RPMI7951 (cell line): ENCODE measurements at places on chromosomes 13 and 19. TPM values are rescaled to one million over a fixed set of nuclear protein-coding genes. Genes with fewer than 3 reads are reported as not detected.
A peak's percentile ranks its signal among the peaks of the same experiment; 100 is the strongest.

Gene CAPN12
- not detected in 2 replicates for total RNA-seq

Gene ZNF260
- 22.6 and 49.5 TPM in 2 replicates for total RNA-seq

Gene GAPDHS
- 0.20 TPM in 1 of 2 replicates, not detected in the other for total RNA-seq

DNA sequence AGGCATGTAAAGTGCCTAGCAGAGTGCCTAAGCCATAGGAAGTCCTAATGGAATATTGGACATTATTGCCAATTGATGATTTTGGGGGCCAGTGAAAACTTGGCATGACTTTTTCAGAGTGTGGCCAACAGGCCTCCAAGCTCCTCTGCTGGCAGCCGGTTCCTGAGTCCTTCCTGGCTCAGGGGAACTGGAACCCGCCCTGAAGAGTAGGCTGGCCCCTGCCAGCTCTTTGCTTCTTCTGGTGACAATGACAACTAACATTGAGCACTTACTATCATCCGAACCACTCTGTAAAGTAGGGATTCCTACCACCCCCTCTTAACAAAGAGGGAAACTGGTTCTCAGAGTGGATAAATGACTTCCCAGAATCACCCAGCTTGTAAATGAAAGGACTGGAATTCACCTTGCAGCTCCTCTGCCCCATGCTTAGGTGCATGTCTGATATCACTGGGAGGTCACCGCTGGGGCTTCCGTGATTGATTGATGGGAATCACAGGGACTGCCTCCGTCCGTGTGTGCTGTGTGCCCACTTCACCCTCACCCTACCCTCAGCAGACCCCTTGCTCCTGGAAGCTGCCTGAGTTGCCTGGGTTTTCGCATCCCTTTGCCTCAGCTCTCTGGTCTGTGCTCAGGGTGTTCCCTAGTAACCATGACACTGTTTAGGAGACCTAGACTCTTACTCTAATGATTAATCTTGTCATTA, 50.6 kb downstream of the TNFRSF19 start:
- no peak for DNase-seq

- DNase-seq, result no peak
Observed at GRCh38 chr13:113077566-113077952, 28.0 kb upstream of the F7 start.

- no peak for DNase-seq
Observed at GRCh38 chr13:44368599-44369368, 4.8 kb upstream of the SERP2 start.

DNA sequence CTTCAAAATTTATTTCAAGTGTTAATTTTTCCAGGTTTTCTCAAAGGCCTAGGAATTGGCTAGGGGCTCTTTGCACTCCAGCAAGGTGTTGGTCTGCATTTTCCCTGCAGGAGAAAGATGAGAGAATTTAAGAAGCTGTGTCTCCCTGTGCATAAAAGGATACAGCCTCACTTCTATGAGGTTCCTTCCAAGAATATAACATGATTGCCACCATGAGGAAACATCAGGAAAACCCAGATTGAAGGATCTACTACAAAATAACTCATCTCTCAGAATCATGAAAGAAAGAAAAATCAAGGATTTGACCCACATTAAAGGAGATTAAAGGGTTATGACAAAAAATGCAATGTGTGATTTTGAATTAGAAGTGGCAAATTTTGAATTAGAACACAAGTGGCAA, 69.9 kb downstream of the RUBCNL start:
- no peak for DNase-seq

DNA sequence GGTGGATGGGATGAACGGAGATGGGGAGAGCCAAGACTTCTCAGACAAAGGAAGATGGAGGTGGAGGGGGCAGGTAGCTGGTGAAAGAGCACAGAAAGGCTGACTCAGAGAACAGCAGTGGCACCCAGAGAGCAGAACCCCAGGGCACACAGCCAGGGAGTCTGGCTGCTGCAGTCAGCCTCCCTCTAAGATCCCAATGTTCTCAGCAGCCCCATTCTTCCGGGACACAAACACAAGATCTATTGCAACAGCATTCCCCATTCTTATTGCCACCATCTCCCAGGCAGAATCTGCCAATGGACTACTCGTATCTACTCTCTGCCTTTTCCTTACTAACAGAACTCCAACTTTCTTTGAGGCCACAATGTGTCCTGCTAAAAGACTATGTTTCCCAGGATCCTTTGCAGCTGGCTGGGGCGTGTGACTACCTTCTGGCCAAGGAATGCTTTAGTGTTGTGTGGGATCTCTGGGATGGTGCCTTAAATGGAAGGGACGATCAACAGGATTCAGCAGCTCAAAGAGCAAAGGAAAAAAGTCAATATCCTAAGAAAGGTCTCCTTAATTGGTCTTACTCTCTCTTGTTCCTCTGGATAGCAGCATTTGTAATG, 7.5 kb downstream of the THAP8 start:
- no peak for DNase-seq

DNA sequence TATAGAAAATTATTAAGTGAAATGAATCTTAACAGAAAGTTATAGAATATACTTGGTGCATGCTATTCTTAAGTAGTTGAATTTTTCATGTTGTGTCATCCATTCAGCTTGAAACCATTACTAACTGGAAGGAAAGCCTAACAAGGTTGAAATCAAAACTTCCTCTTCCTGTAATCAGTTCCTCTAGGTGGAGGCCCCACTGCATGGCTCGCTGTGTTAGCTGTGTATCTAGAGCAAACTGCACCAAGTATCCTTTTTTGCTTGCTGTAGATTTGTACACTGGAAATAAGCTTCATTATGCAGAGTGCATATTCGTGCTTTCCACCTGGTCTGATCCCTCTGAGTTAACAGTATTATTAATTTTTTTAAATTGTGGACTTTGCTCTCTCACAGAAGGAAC, 1146.1 kb downstream of the EFNB2 start:
- no peak for DNase-seq

GRCh38 chr19:33472691-33473652, 48.6 kb downstream of the PEPD start:
- DNase-seq, result peak; percentile 94

- no peak for DNase-seq
Observed at GRCh38 chr19:34034318-34034846, 137.9 kb upstream of the LSM14A start.

DNA sequence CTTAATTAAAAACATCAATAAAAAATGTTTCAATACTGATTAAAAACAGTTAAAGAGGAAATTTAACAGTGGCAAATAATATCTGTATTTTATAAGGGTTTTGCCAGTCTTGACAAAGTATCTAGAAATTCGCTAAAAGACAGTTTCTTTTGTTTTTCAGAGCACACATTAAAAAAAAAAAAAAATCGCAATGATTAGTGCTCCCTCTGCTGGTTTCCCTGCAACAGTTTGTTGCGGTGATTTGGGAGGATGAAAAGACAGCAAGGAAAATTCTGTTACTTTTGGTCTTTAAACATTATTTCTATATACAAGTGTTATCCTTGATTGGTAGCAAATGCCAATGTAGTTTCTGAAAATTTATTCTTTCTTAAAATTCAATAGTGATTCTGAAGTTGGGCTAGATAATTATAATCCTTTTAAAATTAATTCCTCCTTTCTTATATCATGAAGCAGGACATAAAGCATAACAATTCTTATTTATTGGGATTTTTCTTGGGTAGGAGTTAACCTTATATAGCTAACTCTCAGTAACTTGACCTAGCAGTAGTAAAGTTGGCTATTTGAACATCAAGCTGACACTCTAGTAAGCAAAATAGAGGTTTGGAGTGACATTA, 23.1 kb upstream of the SPRY2 start:
- peak; percentile 37 for DNase-seq

- no peak for DNase-seq
Observed at GRCh38 chr13:44422755-44423643, 49.4 kb downstream of the SERP2 start.

DNA sequence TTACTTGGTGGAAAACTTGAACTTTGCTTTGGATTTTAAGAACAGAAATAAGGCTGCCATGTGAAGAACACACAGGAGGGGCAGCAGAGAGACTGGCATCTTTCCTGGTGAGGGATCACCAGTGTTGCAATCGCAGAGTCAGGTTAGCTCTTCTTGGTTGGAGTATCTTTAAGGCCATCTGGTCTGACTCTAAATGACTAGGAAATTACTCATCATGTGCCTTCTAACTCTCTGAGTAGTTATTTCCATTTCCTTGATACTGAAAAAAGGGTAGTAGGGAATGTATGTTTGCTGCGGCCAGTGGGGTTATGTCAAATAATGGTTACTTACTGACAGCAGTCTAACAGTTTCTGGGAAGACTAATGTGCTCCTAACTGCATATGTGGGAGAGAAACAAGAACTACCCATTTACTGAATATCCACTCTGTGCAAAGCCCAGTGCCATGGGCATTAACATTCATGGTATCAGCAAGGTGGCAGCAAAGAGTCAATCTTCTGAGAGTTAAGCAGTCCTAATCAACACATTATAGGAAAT, 122.1 kb downstream of the COG6 start:
- DNase-seq, result peak; percentile 94

DNA sequence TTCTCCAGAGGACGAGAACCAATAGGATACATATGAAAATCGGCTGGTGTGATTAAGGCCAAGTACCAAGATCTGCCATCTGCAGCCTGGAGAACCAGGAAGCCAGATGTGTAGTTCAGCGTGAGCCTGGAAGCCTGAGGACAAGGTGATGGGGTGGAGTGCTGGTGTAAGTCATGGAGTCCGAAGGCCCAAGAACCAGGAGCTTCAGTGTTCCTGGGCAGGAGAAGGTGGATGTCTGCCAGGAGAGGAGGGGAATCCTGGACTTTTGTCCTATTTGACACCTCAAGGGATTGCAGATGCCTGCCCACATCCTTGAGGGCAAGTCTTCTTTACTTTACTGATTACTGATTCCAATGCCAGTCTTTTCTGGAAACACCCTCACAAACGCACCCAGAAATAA, 71.5 kb downstream of the SPATA13 start:
- DNase-seq, result no peak
